CD14-positive monocyte (primary cell): ENCODE measurements at places on chromosomes 12 and 14.

- DNase-seq, result no peak
Measured at GRCh38 chr14:63091394-63091996, 46.2 kb upstream of the KCNH5 start.

DNA sequence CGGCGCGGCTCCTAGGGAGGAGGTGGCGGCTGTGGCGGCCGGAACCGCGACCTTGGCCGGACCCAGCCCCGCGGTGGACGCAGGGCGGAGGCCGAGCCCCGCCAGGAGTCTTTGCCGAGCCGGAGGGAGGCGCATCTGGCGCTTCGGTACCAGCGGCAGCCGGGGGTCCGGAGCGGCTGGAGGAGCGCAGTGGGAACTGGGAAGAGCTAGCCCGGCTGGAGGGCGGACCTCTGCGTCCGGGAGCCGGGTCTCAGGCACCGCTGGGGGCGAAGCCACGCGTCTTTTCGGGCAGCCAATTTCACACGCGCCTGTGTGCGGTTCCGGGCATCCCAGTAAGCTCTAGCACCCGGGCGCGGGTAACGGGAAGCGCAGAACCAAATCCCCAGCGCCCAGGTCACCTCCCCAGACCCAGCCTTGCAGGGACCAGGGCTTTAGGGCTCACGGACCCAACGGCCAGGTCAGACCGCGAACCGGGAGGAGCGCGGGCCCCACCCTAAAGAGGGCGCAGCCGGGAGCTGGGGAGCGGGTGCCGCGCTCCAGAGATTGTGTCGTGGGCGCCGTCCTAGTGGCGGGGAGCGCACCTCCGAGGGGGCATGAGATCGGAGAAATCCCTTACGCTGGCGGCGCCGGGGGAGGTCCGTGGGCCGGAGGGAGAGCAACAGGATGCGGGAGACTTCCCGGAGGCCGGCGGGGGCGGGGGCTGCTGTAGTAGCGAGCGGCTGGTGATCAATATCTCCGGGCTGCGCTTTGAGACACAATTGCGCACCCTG lies 89.4 kb downstream of the GALNT8 start:
- DNase-seq, result no peak

DNA sequence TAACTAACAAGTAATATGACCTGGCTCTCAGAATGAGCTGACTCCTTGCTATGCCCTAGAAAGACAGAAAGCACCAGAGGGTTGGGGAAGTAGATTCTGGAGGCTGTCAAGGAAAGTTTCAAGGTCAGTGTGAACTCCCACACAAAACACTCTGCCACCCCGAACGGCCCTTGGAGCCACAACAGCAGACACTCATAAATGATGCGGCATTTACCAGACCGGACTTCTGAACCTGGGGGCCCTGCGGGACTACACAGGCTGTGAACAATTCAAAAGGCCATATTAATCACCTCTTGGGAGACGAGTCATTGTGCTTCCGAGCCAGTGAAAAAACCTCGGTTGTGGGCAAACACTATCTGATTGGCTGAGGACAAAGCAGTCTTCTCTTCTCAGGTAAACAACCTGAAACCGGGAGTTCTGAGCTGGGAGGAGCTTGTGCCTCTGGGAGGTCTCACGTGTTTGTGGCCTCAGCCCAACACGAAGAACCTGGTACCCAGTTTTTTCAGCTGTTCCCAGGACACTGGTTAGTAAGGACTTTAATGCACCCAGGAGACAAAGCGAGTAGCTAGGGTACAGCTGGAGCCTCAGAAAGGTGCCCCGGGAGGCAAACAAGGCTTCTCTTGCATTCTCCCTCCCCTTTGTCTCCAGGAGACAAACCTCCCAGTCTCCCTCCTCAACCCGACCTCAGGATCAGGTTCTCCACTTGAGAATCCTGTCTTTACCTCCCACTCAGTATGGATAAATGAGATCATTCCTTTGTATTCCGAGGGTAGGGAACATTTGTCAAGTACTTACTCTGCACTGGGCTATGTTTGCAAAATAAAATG lies 35.3 kb downstream of the VWF start:
- no peak for DNase-seq

DNA sequence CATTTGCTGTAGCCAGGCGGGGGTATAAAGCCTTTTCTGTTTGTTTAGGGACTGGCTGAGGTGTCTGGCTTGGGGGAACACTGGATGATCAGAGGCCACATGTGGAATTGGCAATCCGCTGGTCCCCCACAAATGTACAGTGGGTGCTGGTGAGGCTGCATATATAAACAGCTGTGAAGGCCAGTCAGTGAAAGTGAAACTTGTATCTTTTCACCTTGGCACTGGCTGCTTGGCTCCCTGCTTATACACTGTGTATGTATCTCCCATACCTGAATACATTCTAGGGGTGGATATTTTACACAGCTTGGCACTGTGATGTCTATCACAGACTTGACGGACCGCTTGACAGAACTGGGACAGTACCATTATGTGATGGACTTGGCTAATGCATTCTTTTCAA lies 246.8 kb upstream of the AVPR1A start:
- DNase-seq, result no peak

- no peak for DNase-seq
Measured at GRCh38 chr12:25744313-25744712, 191.2 kb upstream of the LMNTD1 start.

- no peak for DNase-seq
Measured at GRCh38 chr12:24175284-24175683, 225.8 kb upstream of the SOX5 start.

DNA sequence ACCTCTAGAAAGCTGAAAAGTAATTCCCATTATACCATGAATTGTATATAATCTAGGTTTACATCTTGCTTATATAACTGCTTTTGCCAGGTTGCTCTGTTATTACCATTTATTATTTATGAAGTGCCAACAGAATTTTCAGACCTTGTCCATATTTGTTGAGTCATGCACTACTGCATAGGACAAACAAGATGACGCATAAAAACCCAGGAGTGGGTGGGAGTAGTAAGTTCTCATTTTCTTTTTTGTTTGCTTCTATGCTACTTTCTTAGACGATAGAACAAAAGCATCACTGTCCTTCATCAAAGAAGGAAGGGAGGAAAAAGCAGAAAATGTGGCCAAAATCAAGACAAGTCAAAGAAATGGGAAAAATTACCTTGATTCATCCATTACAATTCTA lies 119.0 kb upstream of the RASSF8 start:
- no peak for DNase-seq

GRCh38 chr14:89351516-89352404 lies 65.3 kb downstream of the FOXN3 start:
- DNase-seq, result no peak

GRCh38 chr14:38021861-38022260 lies 185.8 kb upstream of the SSTR1 start:
- DNase-seq, result no peak

- DNase-seq, result peak; percentile 21
Measured at GRCh38 chr12:96183734-96184370, 10.3 kb upstream of the ELK3 start.

DNA sequence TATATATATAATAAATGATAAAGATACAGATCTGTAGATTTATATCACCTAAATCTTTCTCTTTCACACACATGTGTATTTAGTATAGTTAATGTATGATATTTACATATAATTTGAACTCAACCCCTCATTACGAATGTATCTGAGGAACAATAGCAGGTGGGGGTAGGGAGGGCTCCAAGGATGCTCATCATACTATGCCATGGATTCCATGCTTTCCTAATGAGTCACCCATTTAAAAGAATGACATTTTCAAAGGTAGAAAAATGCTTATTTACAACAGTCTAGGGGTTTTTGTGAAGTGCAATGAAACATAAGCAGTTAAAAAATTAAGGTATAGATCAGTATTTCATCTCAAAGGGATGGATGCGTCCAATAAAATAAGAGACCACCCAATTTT lies 181.6 kb downstream of the SOX5 start:
- no peak for DNase-seq

GRCh38 chr14:101789222-101789621 lies 27.7 kb downstream of the PPP2R5C start:
- no peak for DNase-seq

- no peak for DNase-seq
Measured at GRCh38 chr12:19882346-19882745, 443.1 kb downstream of the AEBP2 start.

GRCh38 chr14:81471062-81471461 lies 62.6 kb downstream of the SEL1L start:
- no peak for DNase-seq

DNA sequence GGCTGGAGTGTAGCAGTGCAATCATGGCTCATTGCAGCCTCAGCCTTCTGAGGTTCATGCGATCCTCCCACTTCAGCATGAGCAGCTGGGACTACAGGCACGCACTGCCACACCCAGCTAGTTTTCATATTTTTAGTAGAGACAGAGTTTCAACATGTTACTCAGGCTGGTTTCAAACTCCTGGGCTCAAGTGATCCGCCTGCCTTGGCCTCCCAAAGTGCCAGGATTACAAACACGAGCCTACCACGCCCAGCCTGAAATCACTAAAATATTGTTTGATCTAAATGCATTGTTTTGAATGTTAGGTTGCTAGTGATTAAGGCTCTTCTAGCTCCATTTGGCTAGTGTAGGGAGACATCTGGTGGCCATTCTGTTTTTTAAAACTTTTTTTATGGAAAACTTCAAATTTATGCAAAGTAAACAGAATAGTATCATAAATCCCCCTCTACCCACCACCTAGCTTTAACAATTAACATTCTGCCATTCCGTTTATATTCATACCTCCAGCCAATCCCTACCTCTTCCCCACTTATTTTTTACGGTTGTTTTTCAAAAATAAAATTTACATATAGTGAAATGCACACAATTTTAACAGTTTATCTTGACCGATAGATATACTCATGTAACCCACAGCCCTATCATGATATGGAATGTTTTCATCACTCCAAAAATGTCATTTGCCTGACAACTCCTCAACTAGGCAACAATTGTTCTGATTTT lies 37.8 kb downstream of the MYO1H start:
- no peak for DNase-seq

GRCh38 chr14:91399868-91400640 lies 17.6 kb downstream of the CCDC88C start:
- DNase-seq, result peak; percentile 35

DNA sequence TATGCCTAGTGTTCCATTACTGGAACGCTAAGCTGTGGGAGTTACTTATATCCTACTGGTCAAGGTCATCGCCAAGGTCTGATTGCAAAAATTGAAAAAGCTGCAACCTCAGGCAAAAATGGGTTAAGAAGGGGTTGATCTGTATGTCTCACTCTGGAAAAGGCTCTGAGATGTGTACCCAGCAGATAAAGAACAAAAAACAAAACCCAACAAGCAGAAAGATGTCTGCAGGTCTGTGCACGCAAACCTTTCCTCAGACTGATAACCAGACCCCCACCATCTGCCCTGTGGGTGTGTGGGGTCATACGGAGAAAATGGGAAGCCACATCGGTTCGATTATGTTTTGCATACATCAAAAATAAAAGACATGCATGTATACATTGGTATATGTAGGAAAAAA lies 56.4 kb downstream of the TESC start:
- no peak for DNase-seq

DNA sequence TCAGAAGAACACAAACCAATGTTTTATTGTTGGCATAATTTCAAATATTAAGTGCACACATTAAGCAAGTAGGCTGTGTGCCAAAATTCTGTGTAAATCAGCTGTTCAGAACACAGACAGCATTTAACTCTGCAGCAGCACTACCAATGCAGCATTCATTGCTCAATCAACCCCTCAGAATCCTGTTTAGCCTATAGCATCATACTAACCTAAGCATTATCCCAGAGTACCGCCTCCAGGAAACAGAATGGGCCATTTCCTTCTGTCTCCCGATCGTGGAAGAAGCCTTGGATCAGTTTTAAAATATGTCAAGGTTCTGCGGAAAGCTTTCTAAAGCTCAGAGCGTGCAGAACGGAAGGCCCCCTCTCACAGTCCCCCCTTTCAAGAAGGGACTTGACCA lies 3.3 kb downstream of the IL26 start:
- DNase-seq, result no peak
